NCI-H1048 (cell line): ENCODE measurements at places on chromosomes 16 and 17.

DNA sequence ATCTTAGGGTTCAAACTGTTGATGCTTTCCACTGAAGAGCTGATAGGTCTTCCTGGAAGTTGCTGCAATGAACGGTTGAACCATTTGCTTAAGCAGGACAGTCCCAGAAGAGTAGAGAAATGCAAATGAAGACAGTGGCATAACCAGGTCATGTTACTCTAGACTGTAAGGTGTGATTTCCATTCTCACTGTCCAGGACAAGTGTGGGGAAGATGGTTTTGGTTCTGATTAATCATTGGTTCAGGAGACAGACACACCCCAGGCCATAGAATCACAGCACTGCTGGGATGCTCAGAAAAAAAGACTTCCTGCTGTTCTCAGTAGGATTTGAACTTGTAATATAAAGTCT lies 34.8 kb upstream of the XYLT2 start:
- DNase-seq: no peak

- DNase-seq: no peak
These were observed 19.6 kb downstream of the AKAP10 start for GRCh38 chr17:19958023-19958422.

GRCh38 chr16:56295739-56296527 lies 104.6 kb downstream of the GNAO1 start:
- no peak for DNase-seq

- no peak for DNase-seq
These were observed 10.7 kb upstream of the RNF222 start for GRCh38 chr17:8408371-8408770.

DNA sequence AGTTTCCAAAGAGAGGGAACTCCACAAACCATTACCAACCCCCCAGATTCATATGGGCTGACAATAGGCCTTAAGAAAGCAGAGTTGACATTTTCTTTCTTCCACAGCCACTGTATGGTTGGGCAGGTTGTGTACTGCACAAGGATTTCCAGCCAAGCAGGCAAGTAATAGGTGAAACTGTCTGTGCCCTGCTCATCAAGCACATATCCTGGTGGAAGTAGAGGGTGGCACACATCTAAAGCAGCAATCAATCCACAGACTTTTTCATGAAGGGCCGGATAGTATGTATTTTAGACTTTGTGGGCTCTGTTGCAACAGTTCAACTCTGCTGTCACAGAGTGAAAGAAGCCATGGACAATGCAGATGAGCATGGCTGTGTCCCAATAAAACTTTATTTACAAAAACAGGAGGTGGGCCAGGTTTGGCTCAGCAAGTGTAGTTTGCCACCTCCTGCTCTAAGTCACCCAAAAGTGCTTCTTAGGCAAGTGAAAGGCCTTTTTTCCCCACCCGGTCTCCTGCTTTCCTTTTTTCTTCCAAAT lies 63.4 kb downstream of the SNX20 start:
- DNase-seq: no peak
